ENCODE measurements at places on chromosomes 5 and 9. TPM values are rescaled to one million over a fixed set of nuclear protein-coding genes. Genes with fewer than 3 reads are reported as not detected.

GRCh38 chr5:96772542-96772941 lies 35.2 kb downstream of the ERAP1 start:
- no peak overlapping the region for H3K4me3 ChIP-seq
- H3K36me3 ChIP-seq, result peaks cover 64% of the 10 kb centered on the region
- no peak for DNase-seq
- peaks cover 23% of the 10 kb centered on the region for H3K4me1 ChIP-seq
- H3K27me3 ChIP-seq, result no peaks in the 10 kb centered on the region
- no peak overlapping the region for H3K27ac ChIP-seq

- H3K27ac ChIP-seq, result no peak overlapping the region
- H3K4me3 ChIP-seq, result no peak overlapping the region
- no peak for DNase-seq
These were observed 409.8 kb downstream of the MAN2A1 start for GRCh38 chr5:110099572-110099971.

TCF7 gene
- total RNA-seq, result 77.2 TPM

DNA sequence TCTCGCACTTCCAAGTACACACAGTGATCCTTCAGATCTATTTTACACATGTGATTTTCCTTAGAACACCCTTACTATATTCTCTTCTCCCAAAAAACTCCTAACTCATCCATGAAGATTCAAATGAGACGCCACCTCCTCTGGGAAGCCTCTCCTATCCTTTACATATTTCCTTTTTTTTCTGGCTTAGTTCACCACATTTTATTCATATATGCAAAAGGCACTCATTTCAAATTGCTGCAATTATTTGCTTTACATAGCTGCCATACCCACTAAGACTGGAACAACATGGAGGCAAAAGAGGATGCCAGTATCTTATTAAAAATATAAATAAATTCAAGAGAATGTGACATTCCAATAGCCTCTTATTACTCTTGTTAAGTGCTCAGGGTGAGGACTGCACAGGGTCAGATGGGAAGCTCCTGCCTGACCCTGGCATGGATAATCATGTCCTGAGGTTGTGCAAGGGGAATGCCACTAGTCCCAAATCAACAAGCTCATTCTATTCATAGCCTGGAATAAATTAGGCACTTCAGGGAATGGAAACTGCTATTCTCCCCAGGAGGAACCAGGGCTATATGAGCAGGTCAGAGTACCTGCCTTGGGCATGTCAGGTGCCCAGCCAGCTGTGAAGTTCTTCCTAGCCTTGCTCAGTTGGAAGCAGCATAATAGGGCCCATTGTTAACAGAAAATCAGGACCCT lies 262.9 kb downstream of the FBXL17 start:
- no peak overlapping the region for H3K27ac ChIP-seq
- DNase-seq, result no peak
- H3K4me1 ChIP-seq, result no peaks in the 10 kb centered on the region
- H3K4me3 ChIP-seq, result no peak overlapping the region

MARCOL gene
- total RNA-seq, result not detected

CEMIP2 gene
- total RNA-seq, result 70.0 TPM

ANGPTL2 gene
- not detected for total RNA-seq

- no peaks in the 10 kb centered on the region for H3K36me3 ChIP-seq
- no peak for DNase-seq
- no peak overlapping the region for H3K27ac ChIP-seq
- H3K4me3 ChIP-seq, result no peak overlapping the region
- H3K4me1 ChIP-seq, result no peaks in the 10 kb centered on the region
These were observed 717.1 kb upstream of the ZNF608 start for GRCh38 chr5:125463466-125464092.

HTR4 gene
- not detected for total RNA-seq

DNA sequence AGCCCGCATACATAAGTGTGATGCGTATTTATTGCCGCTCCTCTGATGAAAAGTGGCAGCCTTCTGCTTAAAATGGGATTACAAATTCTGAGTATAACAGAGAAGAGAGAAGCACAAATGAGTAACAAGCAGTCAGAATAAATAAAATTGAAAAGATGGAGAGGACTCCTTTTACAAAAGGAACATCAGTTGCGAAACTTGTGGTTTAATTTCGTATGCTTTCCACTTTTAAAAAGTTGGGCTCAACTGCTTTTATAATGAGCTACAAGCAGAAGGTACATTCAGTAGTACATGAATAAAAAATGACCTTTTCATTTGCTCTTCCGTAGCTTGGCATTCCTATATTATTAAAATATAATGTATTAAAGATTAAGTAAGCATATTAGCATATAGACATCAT lies 320.0 kb downstream of the FBXL17 start:
- H3K4me1 ChIP-seq, result no peaks in the 10 kb centered on the region
- H3K4me3 ChIP-seq, result no peak overlapping the region
- H3K36me3 ChIP-seq, result no peaks in the 10 kb centered on the region

C8G gene
- 0.56 TPM for total RNA-seq

GADD45G gene
- 37.2 TPM for total RNA-seq

DNA sequence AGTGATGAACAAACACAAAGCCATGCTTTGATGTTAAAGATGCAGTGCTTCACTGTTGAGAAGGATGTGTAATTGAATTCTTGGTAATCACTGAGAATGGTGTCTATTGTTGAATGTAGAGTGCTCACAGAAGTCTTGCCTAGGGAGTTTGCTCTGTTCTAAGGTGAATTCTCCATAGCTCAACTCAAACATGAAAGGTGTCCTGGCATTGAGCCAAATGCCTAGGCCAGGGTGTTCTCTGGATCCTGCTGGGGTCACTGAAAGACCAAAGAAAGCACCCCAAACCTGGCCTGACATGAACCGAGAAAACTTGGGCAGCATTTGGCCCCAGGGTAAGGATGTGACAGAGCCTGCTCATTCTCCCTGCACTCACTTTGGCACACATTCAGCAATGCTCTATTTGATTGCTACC lies 217.3 kb downstream of the ARL15 start:
- no peak for DNase-seq
- H3K27ac ChIP-seq, result no peak overlapping the region
- no peak overlapping the region for H3K4me3 ChIP-seq
- no peaks in the 10 kb centered on the region for H3K27me3 ChIP-seq
- no peaks in the 10 kb centered on the region for H3K4me1 ChIP-seq
- H3K36me3 ChIP-seq, result no peaks in the 10 kb centered on the region

PCDHGA4 gene
- total RNA-seq, result 0.21 TPM

- H3K27ac ChIP-seq, result no peak overlapping the region
- no peaks in the 10 kb centered on the region for H3K4me1 ChIP-seq
These were observed 86.7 kb upstream of the SLC30A5 start for GRCh38 chr5:69007163-69007562.

Measured in activated T-helper 1 cell treated with anti-CD3 and anti-CD28 coated beads, Interleukin-12 subunit alpha, Interleukin-12 subunit beta, Interleukin-2, Interleukin-4 antibody, amounts not matched to agents 30 ng/mL and 10 ng/mL and 1 ng/mL, durations not matched to agents 14 hours and 24 hours and 36 hours (primary cell).